Heart right ventricle (tissue), 16 donors: ENCODE measurements at places on chromosomes 13 and 19. TPM values are rescaled to one million over a fixed set of nuclear protein-coding genes. Genes with fewer than 3 reads are reported as not detected.

DNA sequence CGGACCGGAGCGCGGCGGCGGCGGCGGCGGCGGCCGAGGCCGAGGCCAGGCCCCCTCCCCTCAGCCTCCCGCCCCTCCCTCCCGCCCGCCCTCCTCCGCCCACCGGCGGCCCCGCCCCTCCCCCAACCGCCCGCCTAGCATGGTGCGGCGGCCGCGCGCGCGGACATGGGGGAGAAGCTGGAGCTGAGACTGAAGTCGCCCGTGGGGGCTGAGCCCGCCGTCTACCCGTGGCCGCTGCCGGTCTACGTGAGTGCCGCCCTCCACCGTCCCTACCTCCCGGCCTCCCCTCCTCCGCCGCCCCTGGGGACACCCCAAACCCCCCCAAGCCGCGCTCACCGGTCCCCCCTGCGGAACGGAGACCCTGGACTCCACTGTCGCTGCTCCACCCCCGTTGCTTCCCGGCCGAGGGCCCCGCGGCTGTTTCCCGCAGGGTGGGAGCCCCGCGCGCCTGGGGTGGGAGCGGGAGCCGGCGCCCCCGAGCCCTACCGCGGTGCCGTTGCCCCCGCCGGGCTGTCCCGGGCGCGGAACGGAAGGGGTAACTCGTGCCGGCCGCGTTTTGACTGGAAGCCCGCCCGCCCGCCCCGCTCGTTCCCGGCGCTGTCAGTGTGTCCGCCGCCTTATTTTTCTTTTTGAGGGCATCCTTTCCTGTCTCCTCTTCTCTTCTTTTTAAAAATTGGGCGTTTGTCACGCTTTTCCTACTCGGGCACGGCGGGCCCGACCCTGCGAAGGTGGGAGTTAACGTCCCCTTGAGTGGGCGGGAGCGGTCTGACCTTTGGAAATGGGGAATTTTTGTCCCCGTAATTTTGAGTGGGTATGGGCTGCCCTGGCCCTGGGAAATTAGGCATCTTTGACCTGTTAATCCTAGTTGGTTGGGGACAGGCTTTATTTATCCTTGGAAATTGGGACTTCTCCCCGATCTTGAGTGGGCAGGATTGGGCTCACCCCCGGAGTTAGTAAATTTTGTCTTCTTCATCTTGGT, 576 bp downstream of the DOT1L start:
- H3K27ac ChIP-seq = peak overlapping the region; percentile 93
- no peak for DNase-seq
- H3K4me1 ChIP-seq = peaks cover 37% of the 10 kb centered on the region
- H3K36me3 ChIP-seq = no peaks in the 10 kb centered on the region
- no peaks in the 10 kb centered on the region for H3K27me3 ChIP-seq

GRCh38 chr19:48953990-48954594, 583 bp upstream of the BAX start:
- peaks cover 20% of the 10 kb centered on the region for H3K4me1 ChIP-seq
- no peaks in the 10 kb centered on the region for H3K36me3 ChIP-seq
- DNase-seq = no peak

- no peak overlapping the region for H3K27ac ChIP-seq
- H3K36me3 ChIP-seq = no peaks in the 10 kb centered on the region
- H3K4me1 ChIP-seq = peaks cover 19% of the 10 kb centered on the region
- no peaks in the 10 kb centered on the region for H3K27me3 ChIP-seq
- peak; percentile 38 for DNase-seq
These were observed 572.8 kb downstream of the PCDH9 start for GRCh38 chr13:66657165-66657881.

DNA sequence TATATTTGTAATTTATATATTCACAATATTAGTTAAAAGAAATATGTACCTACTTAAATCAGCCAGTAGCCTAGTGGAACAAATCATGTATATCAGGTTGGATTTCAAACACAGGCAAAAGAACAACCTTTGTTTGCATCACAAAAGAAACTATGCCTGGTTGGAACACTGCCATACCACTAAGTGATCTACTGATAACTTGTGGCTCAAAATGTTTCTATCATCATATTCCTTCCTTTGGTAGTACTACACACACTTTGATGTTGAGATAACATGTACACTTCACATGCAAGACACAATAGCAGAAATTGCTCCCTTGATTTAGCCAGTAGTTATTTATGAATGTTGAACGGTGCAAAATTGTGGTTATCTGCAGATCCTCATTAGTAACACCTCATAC, 146.0 kb upstream of the GPC6 start:
- no peak overlapping the region for H3K27ac ChIP-seq
- no peak overlapping the region for H3K4me3 ChIP-seq
- no peaks in the 10 kb centered on the region for H3K27me3 ChIP-seq
- H3K4me1 ChIP-seq = no peaks in the 10 kb centered on the region
- H3K36me3 ChIP-seq = no peaks in the 10 kb centered on the region

The ELAVL3 gene
- total RNA-seq = 0.15 TPM
